ENCODE measurements at places on chromosomes 2 and 18.
A peak's percentile ranks its signal among the peaks of the same experiment; 100 is the strongest.

GRCh38 chr2:79994161-79994560, 310.4 kb downstream of the LRRTM1 start:
- DNase-seq, result no peak

- DNase-seq, result no peak
Observed at GRCh38 chr2:11870064-11870463, 123.6 kb downstream of the LPIN1 start.

DNA sequence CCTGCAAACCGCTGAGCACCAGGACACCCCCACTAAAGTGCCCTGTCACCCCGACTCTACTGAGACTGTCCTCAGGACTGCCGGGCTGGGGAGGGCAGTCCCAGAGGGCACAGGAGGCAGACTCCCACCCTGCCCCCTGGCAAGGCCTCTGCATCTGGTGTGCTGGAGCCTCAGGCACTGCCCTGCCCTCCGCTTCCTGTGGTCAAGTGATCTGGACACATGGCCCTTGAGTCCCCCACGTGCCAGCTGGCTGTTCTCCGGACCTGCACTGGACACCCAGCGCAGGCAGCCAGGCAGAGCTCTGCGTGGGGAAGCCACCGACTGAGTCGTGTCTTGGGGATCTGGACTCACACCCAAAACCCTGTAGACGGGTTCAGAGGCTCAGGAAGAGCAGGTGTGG, 217.7 kb downstream of the TWIST2 start:
- DNase-seq, result no peak

DNA sequence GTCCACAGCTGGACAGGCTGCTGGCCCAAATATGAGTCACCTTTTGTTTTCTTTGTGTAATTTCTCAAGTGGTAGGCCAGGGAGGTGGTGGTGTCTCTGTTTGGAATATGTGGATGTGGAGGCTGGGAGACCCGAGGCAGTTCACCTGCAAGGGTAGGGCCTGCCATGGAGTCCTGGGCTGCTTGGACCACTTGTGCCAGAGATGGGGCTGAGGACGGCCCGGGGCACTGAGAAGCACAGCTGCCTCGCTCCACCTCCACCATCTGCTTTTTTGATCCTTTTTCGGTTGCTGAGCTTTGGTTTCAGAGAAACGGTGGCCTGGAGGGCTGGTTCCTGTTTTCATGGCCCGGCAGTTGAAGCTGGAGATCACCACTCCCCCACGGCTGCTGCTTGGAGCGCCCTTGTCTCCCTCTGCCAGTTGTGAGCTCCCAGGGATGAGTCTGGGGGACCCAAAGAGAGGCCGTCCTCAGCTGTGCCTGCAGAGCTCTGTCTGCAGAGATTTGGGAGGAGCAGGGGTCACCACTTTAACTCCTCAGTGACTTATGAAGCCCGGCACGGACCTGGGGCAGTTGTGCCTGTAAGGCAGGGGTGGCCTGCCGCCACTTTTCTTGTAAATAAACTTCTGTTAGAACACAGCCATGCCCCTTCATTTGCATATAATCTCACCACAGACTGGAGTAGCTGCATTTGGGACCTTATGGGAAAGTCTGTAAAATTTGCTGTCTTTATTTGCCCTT, 67.6 kb upstream of the MCFD2 start:
- DNase-seq, result no peak

- DNase-seq, result no peak
Observed at GRCh38 chr2:41151746-41152145, 699.9 kb upstream of the SLC8A1 start.

DNA sequence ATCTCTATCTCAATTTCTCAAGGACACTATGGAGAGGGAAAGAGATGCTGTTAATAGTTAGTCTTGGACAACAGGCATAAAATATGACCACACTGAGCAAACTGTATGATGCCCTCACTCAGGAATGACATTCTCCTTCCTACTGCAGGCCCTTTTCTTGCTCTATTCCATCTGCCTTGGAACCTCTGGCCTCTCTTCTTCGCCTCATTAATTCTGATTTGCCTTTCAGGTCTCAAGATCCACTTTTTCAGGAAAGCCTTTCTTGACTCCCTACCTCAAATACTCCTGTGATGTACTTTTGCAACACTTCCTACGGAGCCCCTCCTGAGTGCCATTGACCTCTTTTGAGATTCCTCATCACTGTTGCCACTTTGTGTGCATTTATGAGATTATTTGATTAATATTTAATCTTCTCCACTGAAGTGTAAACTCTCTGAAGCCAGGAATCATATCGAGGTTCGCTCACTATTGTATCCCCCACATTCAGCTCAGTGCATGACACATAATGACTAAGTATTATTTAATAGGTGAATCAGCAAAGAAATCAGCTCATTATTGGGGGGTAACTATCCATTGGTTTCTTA, 21.3 kb upstream of the SPP2 start:
- no peak for DNase-seq

DNA sequence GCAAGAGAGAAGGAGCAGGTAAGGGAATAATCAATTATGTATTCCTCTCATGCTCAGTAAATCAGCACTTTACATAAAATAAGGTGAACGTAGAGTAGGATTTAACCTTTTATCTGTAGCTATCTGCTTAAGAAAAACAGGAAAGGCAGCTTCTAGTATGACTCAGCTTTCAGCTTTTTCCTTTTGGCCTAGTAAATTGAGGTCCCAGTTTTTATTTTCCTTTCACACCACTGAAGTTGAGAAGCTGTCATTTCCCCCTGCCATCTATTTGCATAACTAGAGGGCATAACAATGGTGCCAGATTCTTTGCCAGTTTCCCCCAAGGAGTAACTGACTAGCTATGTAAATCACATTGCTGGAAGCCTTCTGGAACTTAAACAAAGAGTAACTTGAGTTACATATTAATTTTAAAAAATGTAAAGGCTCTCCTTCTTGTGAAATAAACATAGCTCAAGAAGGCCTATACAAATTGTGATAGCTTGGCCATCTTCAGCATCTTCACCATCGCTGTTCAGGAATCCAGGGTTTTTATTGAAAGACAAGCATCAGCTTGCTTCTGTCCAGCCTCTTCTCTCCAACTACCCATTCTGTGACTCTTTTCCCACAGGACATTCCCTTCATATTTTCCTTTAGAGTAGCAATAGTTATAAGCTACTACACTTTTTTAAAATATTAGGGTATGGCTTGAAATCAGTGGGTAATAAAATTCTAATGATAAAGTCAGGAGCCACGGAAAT, 97.0 kb downstream of the KYNU start:
- DNase-seq, result no peak

GRCh38 chr2:207008105-207008990, 69.0 kb downstream of the CPO start:
- no peak for DNase-seq

DNA sequence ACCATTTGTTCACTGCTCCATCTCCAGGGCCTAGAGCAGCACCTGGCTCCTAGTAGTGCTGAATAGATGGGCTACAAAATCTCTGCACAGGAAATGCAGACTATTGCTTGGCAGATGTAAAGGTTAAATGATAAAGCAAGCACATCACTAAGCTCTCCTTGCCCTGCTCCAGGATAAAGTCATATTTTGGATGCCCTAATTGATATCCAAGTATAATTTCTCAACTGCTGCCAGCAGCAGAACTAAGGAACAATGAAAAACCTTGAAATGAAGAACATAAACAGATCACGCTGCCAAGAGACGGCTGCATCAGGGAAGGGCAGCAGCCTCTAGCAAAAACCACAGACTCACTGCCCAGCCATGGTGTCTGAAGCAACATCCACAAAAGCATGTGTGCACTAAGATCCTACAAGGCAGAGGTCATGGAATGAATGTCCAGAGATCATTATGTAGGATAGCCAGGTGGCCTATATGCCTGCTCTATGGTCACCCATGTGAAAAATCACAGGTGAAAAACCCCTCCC, 134.7 kb downstream of the TMEM163 start:
- DNase-seq, result no peak

- no peak for DNase-seq
Observed at GRCh38 chr2:102335871-102336366, 19.7 kb upstream of the IL18R1 start.

GRCh38 chr2:2762913-2763312, 431.8 kb upstream of the MYT1L start:
- DNase-seq, result no peak

DNA sequence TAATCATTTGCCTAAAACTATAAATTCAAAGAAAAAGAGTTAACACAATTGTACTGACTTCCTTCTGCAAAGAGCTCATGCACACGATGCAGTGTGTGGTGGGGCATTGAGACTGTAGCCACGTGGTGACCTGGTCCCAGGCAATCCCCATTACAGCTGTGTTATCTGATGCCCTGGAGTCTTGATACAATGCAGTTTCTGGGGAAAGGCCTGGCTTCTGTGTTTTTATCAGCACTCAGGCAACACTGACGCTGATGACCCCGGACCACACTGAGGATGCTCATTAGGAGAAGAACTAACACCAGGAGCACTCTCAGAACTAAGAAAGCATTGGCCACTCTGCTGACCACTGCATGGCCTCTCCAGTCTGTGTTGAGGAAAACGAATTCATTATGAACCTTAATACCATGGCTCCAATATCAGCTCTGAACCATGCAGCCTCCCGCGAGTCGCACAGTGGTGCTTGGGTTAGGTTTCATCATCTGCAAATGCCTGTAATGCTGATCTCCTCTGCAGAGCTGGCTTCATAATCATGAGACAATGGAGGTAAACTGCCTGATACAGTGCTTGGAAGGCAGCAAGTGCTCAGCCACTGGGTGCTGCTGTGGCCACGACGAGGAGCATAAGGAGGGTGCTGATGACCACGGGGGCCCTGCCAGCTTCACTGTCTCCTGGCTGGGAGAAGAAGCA, 218.5 kb downstream of the MYT1L start:
- DNase-seq, result no peak

DNA sequence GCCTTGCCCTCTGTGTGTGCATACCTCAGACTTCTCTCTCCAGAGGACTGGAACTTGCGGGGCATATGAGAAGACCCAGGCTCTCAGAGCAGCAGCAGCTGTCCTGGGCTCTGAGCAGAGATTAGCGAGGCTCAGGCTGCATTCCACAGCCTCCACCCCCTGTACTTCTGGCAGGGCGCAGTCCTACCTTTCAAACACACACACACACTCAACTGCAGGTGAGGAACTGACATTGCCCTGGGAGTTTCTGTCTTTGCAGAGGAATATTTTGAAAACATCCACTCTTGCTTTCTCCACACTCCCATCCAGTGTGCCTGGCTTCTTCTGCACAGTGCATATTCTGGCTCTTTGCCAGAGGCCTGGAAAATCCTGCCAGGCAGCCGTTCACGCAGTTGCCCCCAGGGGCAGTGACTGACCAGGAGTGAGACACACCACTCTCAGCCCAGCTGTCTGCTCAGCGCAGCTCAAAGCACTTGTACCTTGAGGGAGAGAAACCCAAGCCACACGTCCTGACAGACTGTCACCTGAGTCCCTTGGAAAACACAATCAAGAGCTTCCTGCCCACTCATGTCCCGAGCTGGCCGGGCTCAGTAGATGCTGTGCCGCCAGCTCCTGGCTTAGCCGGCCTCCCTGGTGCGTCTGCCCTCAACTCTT, 460.8 kb downstream of the RNF144A start:
- DNase-seq, result peak; percentile 83

DNA sequence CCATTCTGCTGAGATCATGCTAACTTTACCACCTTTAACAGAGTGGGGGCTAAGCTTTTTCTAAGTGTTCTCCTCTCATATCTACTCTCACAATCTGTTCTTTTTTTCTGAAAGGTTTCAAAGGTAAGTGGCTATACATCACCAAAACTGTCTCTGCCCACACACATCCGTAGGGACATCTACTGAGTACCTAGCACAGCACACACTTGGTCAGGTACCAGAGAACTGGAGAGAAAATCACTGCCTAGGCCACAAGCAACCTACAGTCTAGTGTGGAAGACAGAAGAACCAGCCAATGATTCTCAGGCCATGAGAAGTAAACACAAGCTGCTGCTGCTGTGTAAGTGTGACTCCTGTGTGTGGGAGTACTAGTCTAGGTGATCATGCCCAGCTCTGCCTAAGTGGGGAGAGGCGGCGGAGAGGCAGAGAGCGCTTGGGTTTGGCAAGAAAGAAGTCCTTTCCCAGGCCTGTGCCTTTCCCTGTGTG, 176.1 kb upstream of the ZFP36L2 start:
- no peak for DNase-seq

- no peak for DNase-seq
Observed at GRCh38 chr2:218006741-218007140, 3.9 kb upstream of the TNS1 start.

DNA sequence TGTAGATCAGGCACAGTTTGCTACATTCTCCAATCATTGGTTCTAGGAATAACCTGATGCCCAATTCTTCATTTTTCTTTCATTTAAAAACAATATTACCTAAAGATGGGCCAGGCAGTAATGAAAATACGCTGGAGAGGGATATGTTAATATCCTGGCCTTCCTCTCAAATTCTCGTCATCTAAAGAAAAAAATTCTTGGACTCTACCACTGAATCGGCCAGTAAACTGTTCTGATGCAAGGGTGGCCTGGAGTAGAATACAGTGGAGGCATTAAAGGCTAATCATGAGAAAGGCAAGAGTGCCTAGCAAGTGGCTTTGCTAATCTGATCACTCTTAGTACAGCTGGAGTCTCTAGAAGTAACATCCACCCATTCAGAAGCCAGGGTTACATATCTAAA, 157.7 kb downstream of the ANTXR1 start:
- DNase-seq, result no peak

GRCh38 chr2:74548900-74549826, 4.6 kb downstream of the LOXL3 start:
- DNase-seq, result no peak

GRCh38 chr2:26444236-26444635, 33.7 kb downstream of the OTOF start:
- no peak for DNase-seq

GRCh38 chr2:174235680-174236079, 12.7 kb downstream of the OLA1 start:
- DNase-seq, result no peak

DNA sequence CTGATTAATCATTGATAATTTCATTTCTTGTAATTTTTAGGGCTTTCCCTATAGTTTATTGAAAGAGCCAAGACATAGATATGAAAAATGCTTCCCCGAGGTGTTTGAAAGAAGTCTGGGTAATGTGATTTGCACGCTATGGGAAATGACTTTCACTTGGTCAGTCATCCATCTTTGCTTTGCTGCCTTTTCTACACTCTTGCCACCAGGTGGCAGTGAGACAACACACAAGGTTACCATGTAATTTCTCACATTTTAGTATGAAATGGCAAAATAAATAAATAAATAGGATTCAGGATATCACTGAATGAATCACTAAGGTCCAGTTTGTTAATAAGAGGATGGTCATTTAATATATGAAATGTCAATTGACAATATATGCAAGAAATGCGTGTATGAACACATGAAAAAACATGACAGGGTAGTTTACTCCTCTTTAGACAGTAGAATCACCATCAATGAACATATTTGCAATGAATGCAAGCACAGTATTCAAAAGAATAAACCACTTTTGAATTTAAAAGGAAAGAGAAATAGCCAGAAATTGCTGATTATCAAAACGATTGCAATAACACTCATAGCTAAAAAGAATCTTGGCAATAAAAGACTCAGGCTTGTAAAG, 52.2 kb upstream of the KCNH7 start:
- DNase-seq, result peak; percentile 42

DNA sequence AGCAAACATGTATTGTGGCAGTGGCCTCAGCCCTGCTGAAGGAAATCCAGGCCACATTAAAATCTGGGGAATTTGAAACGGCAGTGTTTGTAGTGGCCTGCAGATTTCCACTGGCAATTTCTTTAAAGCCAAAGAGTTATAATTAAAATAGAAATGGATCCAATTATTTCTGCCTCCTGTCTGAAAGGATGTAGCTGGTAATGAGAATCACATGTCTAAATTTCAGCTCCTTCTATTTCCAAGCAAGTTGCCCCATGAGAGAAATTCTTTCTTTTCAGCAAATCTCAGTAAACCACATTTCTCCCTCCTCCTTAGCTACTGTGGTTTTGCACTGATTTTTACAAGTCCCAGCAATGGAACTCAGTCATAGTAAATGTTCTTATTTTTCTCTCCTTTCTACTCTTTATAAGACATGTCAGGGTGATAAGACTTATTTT, 55.4 kb upstream of the ZNF396 start:
- DNase-seq, result no peak

All from DMS153 (cell line).